Mesothelial cell of epicardium (in vitro differentiated cells): ENCODE measurements at places on chromosomes 3 and 15. TPM values are rescaled to one million over a fixed set of nuclear protein-coding genes. Genes with fewer than 3 reads are reported as not detected.

DNA sequence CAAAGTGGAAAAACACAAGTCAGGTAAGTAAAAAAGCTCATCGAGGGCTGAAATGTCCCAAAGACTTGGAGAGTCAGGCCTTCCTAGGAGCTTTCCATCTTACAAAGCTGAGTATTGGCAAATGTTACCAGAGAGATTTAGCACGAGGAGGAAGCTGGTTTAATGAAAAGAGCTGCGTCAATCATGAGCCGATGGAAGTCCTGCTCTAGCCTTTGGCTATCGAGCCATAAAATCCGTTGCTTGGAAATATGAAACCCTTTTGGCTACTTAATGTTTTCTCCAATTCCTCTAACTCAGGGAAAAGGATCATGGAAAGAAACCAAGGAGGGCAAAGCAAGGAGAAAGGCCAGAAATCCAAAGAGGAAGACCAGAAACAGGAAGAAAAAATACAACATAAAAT, 1074.6 kb downstream of the FHIT start:
- DNase-seq: no peak

- no peak for DNase-seq
These were observed 12.9 kb downstream of the CCDC80 start for GRCh38 chr3:112627919-112628466.

- no peak for DNase-seq
These were observed 701 bp downstream of the EIF5A2 start for GRCh38 chr3:170907637-170908234.

DNA sequence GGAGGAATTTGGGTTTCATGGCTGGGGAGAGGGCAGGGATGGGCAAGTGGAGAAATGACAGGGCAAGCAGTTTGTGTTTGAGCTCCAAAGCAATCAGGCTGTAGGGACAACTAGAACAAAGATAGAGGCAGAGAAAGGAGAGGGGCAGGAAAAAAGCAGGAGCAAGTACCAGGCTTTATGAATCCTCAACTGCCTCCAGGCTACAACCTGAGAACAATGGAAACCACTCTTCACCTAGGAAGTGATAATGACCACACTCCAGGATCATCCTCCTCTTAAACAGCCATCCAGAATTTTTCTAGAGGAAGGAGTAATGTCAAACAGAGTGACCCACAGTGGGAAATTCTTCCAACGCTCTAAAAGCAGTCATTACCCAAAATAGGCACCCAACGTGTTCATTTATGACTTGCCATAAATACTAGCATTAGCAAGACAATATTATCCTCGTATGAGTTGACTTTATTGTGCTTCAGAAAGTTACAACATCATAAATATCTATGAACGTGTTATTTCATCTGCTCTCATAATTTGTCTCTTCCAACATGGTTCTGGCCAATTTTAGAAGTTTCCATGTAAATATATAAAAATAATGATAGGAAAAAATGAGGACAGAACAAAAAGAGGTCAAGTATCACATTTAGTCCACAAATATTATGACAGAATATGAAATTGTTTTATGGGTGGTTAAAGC, 50.5 kb downstream of the TNFAIP8L3 start:
- no peak for DNase-seq

GRCh38 chr3:190591080-190591479, 77.2 kb downstream of the IL1RAP start:
- no peak for DNase-seq

- DNase-seq: no peak
These were observed 25.7 kb upstream of the WNT5A start for GRCh38 chr3:55512571-55513343.

Gene TEX9
- total RNA-seq: 21.0 to 23.4 TPM (median 22.8 TPM) in 3 replicates

Gene TRIM42
- not detected in 3 replicates for total RNA-seq

Gene PLCH1
- 1.0 to 1.3 TPM (median 1.2 TPM) in 3 replicates for total RNA-seq

Gene SH3BP5
- 78.7 to 88.6 TPM (median 80.5 TPM) in 3 replicates for total RNA-seq

Gene ACOX2
- total RNA-seq: 29.4 to 31.0 TPM (median 30.9 TPM) in 3 replicates

Gene IQCF5
- total RNA-seq: not detected in 3 replicates
